ENCODE measurements at places on chromosomes 2 and 18.

DNA sequence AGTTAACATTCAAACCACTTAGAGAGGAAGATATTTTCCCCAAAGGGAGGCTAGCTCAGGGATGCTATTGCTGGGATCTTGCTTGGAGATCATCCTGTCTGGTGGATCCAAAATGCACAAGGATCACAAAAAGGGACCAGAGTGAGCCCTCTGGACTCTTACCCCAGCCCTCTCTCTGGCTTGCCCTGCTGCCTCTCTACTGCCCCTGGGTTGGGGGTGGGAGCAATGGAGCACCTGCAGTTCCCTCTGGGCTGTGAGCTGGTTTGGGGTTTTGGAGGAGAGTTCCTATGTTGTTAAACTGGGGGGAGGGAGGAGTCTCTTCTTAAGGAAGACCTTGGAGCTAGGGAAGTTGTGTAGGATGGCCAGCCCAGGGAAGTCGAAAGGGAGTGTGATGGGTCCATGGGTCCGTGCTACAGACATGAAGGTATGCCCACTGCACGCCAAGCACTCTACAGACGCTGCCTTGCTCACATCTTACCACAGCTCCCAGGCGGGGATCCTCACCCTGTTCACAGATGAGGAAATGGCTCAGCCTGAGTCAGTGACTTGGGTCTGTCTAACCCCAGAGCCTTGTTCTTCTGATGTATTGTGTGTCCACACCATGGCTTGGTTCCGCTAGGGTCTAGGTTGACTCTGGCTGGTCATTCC is 3.8 kb downstream of the LBH start:
- DNase-seq: peak; percentile 61

DNA sequence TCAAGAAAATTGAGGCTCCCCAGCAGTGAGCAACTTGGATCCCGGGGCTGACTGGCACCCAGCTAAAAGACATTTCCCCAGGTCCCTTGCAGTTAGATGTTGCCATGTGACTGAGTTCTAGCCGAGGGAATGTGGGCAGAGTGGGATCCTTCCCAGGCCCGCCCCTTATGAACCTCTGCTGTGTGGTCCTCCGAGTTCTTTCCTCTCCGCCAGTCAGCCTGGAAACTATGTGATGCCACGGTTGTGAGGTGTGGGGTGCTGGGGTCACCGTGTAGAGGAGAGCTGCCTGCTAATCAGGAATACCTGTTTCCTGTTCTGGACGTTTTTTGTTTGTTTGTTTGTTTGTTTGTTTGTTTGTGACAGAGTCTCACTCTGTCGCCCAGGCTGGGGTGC is 45.5 kb downstream of the TMEM37 start:
- no peak for DNase-seq

DNA sequence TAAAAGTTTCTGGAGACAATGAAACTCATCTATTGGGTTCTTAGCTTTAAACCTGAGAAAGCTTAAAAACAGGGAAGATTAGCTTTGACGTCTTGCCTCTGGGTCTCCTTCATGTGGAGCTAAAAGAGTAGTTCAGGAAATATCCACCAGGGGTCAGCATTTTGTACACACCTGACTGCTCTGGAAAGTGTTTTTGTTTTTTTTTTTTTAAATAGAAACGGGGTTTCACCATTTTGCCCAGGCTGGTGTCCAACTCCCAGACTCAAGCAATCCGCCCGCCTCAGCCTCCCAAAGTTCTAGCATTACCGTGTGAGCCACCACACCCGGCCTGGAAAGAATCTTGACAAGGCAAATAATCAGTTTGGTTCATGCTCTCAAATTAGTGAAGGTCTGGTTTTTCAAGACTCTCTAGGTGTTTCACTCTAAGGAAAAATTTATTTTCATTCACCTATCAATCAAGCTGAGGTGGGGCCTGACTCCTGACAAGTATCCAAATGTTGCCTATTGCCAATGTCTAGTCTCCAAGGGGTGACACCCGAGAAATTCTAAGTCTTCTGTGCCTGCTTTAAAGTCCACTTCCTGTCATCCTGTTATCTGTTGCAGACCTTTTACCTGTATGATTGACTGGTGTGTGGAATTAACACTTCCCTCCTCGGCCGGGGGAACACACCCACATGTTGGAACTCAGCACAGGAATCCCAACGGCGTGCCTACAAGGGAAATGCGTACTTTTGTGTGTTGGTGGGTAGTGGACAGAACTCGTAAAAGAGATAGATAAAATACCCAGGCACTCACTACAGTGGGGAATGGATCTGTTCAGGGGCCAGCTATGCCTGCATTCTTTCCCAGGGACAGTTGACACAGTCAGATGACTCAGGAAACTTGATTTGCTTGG is 11.3 kb downstream of the IL1RN start:
- DNase-seq: peak; percentile 85

DNA sequence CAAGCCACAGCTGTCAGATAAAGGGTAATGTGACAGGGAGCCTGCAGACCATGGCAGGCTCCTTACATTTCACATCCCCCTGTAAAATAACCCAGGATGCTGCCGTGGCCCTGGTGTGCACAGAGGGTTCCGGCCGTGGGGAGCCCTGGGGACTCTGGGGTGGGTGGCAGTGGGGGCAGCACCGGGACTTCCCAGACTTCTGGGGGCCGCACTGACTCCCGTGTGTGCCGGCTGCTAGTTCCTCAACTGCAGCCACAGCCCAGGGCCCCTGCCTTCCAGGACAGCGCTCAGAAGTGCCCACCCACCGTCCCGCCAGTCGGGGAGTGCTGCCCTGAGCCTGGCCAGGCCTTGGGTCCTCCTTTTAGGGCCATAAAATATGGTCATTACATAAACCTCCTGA is 56.5 kb downstream of the CIB4 start:
- DNase-seq: no peak

DNA sequence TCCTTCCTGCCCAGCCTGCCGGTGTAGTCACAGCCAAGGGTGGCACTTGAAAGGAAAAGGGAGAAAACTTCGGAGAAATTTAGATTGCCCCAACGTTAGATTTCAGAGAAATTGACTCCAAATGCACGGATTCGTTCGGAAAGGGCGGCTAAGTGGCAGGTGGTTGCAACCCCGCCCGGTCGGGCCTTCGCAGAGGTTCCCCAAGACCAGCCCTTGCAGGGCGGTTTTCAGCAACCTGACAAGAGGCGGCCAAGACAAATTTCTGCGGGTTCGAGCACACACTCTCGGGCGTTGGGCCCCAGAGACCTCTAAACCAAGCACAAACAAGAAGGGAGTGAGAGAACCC is 4.8 kb downstream of the ONECUT2 start:
- DNase-seq: no peak

DNA sequence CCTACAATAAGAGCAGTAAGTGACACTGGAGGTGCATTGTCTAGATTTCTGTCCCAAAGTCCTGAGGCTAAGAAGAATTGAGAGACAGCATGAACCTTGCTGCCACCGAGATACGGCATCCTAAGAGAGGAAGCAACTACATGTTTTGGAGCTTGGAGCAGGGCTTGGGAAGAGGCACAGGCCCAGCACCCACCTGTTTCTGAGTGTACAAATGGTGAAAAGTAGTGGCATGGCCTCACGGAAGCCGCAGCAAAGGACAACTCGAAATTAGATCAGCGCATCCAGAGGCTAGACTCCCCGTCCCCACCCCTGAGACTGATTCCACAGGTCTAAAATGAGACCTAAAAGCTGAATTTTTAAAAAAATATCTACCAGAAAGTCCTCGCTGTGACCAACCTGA is 127.5 kb downstream of the PTGR3 start:
- no peak for DNase-seq

- no peak for DNase-seq
Observed at GRCh38 chr18:13442451-13442850, 223.9 kb downstream of the LDLRAD4 start.

- DNase-seq: no peak
Observed at GRCh38 chr2:207254591-207255464, 89.1 kb upstream of the KLF7 start.

DNA sequence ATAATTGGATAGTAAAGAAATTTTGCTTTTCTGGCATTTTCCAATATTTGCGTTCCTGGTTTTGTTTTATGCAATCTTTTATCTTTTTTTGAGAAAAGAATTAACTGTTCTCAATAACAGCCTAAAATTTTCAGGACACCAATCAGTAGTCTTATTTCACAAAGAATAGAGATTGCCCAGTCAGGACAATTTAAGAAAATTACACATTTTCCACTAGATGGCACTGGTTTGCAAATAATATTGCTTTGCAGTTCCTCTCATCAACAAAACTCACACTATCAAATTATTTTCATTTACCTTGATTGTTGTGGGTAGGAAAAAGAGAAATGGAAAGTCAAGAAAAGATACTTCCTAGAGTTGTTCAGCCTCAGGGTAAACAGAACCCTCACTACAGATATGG is 2.4 kb upstream of the RBM45 start:
- peak; percentile 50 for DNase-seq

- DNase-seq: peak; percentile 26
Observed at GRCh38 chr18:54717673-54718407, 110.4 kb upstream of the RAB27B start.

- DNase-seq: no peak
Observed at GRCh38 chr2:70793450-70793849, 3.0 kb upstream of the FIGLA start.

- DNase-seq: no peak
Observed at GRCh38 chr2:32671885-32672533, 44.2 kb downstream of the TTC27 start.

GRCh38 chr2:36369163-36369562 is 13.6 kb downstream of the CRIM1 start:
- no peak for DNase-seq

GRCh38 chr18:36769611-36770314 is 59.0 kb downstream of the TPGS2 start:
- no peak for DNase-seq

- DNase-seq: peak; percentile 59
Observed at GRCh38 chr2:38665854-38666555, at the start of gene GALM. Gene GALM, plus strand, starts transcription at chr2:38666114. Its CDS starts 48 bp downstream, at chr2:38666162.

Data from CD4-positive, alpha-beta T cell treated with Interleukin-15 for 4 hours (primary cell).